ENCODE measurements at places on chromosomes 16 and 17.

DNA sequence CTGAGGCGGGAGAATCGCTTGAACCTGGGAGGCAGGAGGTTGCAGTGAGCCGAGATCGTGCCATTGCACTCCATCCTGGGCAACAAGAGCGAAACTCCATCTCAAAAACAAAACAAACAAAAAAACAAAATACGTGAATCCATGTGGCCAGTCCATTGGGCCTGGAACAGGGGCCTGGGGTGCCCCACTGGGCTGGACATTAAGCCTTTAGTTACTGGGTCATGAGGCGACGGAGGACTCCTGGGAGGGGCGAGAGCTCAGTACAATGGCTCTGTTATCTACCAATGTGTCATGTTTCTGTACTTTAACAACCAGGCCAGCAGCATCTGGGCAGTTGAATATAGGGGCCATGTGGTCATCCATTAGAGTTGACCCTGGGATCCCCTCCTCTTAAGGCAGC lies 18.9 kb upstream of the CLEC18A start:
- no peak for DNase-seq

DNA sequence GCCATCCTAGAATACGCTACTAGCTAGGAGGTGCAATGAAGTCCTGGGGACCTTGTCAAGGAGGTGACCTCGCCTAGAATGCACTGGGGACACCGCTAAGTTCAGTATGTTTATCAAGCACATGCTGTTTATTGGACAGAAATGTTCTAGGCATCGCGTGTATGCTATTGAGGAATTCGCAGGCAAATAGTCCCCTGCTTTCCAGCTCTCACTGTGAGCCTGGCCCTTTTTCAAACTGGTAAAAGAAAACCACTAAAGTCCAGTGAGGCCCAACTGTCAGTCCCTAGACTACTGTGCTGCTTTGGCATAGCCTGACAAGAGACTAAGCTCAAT lies 1.2 kb upstream of the FAM222B start:
- DNase-seq: no peak

DNA sequence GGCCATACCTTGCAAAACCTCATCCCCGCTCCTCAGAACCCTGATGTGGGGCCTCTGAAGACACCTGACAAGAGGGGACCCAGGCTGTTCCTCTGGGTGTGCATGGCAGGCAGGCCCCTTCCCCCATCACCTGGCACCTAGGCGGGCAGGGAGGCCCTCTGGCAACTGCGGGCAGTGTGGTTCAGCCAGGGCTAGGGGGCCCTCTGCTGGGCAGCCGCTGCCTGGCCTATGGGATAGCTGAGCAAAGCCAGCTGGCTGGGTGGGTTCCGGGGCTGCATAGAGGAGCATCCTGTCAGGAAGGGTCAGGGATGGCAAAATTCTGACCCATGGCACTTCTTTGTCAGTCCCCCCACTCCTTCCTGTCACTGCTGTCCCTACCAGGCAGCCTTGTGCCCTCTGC lies 228.7 kb upstream of the ASIC2 start:
- DNase-seq: no peak

DNA sequence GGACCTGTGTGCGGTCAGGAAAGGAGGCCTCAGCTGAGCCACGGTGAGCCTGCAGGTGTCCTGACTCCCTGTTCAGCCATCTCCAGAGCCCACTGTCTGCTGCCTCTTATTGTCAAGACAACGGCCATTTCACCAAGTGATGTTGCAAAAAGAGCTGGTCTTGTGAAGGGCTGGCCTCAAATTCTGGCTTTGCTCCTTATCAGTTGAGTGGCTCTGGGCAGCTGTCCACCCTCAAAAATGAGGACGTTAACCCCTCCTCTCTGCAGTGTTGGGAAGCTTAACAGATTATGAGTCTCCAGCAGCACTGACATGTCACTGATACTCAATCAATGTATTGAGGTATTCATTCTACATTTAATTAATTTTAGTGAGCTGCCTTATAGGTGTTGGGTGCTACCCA lies 171.1 kb upstream of the TOX3 start:
- no peak for DNase-seq

GRCh38 chr17:80837711-80838110 lies 153.9 kb upstream of the CHMP6 start:
- no peak for DNase-seq

- DNase-seq: no peak
These were observed 46.8 kb downstream of the ZDHHC7 start for GRCh38 chr16:84964386-84965128.

GRCh38 chr17:67125417-67125816 lies 81.1 kb downstream of the CACNG1 start:
- DNase-seq: no peak

GRCh38 chr17:10042589-10043244 lies 137.6 kb upstream of the RCVRN start:
- DNase-seq: no peak

GRCh38 chr16:66481943-66482390 lies 54.9 kb downstream of the BEAN1 start:
- DNase-seq: no peak

- DNase-seq: peak; percentile 68
These were observed 93.0 kb downstream of the SEC14L1 start for GRCh38 chr17:77233635-77234334.

DNA sequence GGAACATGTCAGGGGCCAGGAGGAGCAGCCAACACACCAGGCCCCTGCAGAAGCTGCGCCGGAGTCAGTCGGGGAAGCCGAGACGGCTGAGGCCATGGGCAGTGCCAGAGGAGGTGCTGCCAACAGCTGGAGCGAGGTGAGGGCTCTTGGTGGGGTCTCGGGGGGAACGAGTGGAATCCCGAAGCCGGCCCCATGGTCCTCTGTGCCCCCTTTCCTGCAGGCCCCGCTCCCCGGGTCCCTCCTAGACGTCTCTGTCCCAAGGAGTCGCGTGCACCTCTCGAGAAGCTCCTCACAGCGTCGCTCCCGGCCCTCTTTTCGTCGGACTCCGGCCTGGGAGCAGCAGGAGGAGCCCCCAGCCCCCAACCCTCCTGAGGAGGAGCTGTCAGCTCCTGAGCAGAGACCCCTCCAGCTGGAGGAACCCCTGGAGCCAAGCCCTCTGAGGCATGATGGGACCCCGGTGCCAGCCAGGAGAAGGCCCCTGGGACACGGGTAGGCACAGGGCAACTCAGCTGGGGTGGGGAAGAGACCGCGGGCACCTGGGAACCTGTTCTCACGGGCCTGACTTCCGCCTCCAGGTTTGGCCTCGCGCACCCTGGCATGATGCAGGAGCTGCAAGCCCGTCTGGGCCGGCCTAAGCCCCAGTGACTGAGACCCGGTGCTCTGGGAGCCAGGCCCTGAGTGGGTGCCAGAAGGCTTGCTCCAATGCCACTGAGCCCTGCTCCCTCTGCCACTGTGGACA lies 3.6 kb downstream of the APOBR start:
- DNase-seq: no peak

DNA sequence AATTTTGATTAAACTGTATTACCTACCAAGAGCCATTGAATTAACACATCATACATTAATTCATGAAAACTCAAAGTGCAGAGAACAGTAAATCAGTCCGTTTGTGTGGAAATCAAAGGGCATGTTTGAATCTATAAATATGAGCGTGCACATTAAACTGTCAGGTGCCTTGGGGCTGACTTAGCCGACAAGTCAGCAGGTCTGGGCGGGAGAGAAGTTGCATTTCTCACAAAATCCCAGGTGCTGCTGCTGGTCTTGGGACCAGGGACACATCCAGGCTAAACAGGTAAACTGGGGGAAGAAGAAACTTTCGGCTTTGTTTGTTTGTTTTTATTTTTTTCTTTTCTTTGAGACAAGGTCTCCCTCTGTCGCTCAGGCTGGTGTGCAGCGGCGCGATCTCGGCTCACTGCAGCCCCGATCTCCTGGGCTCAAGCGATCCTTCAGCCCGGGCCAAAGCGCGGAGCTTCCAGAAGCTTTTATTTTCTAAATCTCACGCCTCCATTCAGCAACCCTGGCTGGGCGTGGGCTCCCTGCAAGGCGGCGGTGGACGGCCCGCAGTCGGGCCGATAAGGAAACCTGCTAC lies 213.9 kb downstream of the MRTFB start:
- no peak for DNase-seq

GRCh38 chr17:7328009-7328408 lies 1.1 kb downstream of the NEURL4 start:
- no peak for DNase-seq

DNA sequence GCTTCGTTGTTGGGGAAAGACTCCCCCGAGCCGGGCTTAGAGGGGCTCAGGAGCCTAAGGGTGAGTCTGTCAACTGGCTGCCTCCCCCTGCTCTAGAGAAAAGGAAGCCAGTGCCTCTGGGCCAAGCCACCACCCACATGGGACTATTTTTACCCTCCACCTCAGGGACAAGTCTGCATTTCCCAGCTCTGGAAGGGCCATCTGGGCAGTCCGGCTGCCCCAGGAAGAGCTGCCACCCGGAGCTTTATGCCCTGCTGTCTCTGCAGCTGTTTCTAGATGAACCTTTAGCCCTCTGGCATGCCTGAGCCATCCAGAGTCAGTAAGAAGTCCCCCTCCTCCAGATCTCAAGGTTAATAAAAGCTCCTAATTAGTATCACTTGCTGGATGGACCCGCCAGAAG lies 5.3 kb upstream of the RPRML start:
- no peak for DNase-seq

- DNase-seq: no peak
These were observed 14.7 kb upstream of the FAM83G start for GRCh38 chr17:19019041-19019941.

GRCh38 chr16:11972128-11972527 lies 4.4 kb upstream of the SNX29 start:
- no peak for DNase-seq

- DNase-seq: no peak
These were observed 6.0 kb downstream of the LYRM1 start for GRCh38 chr16:20906341-20907255.

DNA sequence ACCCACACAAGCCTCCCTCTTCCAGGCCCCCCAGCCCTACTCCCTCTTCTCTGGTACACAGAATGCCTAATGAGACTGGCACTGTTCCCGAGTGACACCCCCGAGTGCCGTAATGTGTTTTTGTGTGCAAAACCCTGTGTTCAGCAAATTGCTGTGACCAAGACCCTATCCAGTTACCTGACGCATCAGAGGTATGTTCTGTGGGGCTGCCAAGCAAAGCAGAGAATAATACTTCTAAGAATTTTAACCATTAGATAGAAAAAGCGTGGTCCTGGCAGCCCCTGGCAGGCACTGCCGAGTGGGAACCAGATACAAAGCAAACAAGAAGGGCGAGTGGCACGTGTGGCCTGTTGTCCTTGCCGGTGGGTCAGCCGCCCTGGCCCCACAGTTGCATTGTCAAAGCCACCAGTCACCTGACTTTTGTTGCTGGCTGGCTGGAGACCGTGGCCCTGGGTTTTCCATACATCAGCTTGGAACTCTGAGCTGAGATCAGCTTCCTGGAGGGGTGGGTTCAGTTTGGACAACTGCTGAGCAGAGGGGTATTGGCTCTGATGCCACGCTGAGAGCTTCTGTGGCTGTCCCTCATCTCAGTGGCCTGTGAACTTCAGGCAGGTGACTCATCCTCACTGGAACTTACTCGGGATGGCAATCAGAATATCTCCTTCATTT lies 69.1 kb upstream of the BRD7 start:
- DNase-seq: no peak

- no peak for DNase-seq
These were observed 32.8 kb downstream of the CACNA1G start for GRCh38 chr17:50593321-50593720.

- DNase-seq: no peak
These were observed 4.9 kb downstream of the INO80E start for GRCh38 chr16:30000735-30001631.

- peak; percentile 33 for DNase-seq
These were observed 4.6 kb upstream of the ADCY7 start for GRCh38 chr16:50261707-50262235.

- DNase-seq: no peak
These were observed 3.0 kb downstream of the SLC35G3 start for GRCh38 chr17:35191001-35191695.

DNA sequence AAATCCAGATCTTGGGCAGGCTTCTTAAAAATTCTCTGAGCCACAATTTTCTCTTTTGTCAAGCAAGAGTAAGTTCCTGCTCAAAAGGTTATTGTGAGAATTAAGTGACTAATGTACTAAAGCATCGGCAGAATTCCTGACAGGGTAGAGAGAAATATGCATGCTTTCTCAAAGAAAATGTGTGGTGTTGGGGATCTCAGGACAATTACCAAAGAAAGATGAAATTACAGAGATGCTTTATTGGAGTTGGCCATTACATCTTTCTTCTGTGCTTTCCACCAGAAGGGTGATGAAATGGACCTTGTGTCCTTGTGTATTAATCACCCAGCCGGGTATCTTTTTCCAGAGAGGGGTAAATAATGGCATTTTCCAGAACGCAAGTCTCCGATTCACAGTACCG lies 1.7 kb upstream of the USP43 start:
- no peak for DNase-seq

GRCh38 chr17:9226794-9227135 lies 205.5 kb downstream of the NTN1 start:
- DNase-seq: no peak

DNA sequence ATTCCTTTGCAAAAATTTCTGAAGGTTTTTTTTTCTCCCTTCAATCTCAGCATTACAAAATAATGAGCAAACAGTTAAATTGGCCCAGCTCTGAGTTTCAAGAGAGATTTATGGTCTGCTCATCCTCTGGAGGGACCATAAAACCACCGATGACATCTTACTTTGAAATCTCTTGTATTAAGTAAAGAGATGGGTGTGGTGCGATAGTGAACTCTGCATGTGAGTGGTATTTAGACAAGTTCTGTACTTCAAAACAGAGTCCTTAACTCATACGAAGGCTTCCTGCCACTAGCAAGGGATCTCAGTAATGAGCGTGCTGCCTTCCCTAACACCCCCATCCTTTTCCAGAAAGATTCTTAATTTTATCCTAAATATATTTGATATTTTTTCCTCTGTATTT lies 2.1 kb downstream of the FAM20A start:
- no peak for DNase-seq

DNA sequence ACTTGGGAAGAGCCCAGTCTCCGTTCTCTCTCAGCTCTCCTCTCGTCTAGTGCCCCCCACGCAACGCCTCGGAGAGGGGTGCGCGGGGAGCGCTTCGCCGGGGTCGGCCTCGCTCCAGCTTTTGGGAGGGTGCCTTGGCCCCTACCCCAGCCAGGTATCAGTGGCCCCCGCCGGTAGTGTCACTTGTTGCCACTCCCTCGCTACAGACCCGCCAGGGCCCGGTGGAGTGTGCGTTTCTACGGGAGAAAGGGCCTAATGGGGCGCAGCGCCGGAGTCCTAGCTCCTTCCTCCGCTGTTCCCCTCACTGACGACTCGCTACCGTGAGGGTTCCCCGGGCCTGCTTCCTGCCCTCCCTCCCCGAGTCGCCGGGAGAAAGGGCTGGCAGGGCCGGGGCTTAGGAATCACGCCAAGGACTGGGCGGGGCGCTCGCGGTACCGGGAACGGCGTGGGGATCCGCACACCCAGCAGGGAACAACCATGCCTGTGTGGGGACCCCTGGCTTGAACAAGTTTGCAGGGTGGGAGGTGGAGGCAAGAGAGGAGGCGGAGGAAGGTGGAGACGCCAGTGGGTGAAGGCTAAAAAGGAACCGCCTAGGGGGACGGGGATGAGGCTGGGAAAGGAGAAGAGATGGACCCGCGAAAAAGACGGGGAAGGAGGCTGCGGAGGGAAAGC lies 997 bp upstream of the CDH11 start:
- no peak for DNase-seq

- peak; percentile 18 for DNase-seq
These were observed 26.6 kb upstream of the KCNG4 start for GRCh38 chr16:84266451-84266850.

GRCh38 chr17:47649972-47650524 lies 329 bp downstream of the KPNB1 start:
- DNase-seq: no peak

- DNase-seq: no peak
These were observed 156.9 kb downstream of the LAT start for GRCh38 chr16:29141586-29142324.
